ENCODE measurements at places on chromosomes 1 and 21. TPM values are rescaled to one million over a fixed set of nuclear protein-coding genes. Genes with fewer than 3 reads are reported as not detected.

RNF223 gene
- 3.2 TPM for total RNA-seq

GRCh38 chr1:238606896-238607295, 716.2 kb upstream of the ZP4 start:
- DNase-seq: no peak

DNA sequence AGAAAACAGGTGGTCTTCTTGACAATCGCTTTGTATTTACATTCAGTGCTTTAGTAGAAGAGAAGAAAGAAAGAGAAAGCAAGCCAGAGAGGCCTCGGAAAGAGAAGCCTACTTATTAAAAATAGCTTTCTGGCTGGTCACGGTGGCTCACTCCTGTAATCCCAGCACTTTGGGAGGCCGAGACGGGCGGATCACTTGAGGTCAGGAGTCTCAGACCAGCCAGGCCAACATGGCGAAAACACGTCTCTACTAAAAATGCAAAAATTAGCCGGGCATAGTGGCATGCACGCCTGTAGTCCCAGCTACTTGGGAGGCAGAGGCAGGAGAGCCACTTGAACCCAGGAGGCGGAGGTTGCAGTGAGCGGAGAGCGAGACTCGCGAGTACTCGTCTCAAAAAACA, 1.8 kb upstream of the SLC19A2 start:
- no peak for DNase-seq

SLC6A9 gene
- total RNA-seq: 57.7 TPM

- DNase-seq: no peak
These were observed 12.0 kb downstream of the F11R start for GRCh38 chr1:161008869-161009510.
